ENCODE measurements at places on chromosomes 1 and 21.

DNA sequence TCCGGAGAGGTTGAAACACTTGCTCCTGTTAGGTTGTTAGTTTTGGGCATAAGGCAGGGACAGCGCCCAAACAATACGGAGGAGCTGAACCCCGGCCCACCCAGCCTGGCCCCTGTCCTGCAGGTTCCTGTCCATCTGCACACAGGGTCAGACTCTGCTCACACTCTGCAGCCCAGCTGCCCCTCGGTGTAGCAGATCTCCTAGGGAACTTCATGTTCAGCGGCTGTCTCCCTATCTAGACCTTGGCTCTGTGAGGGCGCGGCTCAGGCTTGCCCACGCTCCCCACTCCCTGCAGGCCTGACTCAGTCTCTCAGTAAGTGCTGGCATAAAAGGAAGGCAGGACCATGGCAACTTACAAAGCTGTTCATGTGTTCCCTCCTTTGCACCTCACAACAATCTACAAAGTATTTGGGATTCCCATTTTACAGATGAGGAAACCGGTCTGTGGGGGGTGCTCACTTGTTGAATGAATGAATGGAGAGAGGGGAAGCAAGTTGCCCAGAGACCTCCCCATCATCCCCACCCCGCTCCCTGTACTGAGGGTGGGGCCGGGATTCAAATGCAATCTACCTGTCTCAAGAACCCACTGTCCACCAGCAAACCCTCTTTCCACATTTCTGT, 26.2 kb downstream of the ACOT11 start:
- DNase-seq = no peak

DNA sequence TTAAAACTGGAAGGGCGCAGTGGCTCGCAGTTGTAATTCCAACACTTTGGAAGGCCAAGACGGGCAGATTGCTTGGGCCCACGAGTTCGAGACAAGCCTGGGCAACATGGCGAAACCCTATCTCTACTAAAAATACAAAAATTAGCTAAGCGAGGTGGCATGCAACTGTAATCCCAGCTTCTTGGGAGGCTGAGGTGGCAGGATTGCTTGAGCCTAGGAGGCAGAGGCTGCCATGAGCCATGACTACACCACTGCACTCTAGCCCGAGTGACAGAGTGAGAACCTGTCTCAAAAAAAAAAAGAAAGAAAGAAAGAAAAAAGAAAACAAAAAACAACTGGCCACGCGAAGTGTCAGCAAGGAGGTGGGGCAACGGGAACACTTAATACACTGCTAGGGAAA, 6.3 kb downstream of the UBE2G2 start:
- DNase-seq = no peak

- DNase-seq = peak; percentile 84
These were observed 11.3 kb upstream of the RIPK4 start for GRCh38 chr21:41777951-41778815.

DNA sequence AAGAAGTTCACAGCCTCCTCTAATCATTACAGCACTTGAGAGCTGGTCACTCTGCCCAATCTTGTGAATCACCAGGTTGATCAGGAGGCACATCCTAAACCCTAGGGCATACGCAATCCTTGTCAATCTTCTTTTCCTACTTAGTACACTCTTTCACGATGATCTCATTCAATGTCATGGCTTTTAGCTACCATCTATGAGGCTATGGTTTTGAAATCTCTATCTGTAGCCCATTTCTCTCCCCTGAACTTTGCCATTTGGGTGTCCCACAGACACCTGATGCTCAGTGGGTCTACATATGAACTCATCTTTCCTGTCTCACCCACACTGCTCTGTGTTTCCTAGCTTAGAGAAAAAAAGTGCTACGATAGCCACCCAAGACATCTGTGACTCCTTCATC, 1.9 kb upstream of the MED18 start:
- no peak for DNase-seq

DNA sequence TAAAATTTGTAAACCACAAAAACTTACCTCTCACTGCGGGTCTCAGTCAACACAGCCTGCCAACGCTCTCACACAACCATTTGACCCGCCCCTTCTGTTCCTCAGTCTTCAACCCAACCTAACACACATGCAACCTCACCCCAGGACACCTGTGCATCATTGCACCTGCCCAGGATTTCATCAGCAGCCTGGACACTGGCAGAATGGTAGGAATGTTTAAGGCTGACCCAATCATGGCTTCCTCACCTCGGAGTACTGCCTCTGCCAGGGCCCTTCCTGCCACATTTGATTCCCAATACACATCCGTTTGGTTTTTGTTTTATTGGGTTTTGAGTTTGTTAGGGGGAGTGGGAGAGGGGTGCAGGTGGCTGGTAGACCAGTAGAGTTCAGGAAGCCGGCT, 40.7 kb downstream of the TOMM20 start:
- DNase-seq = no peak

GRCh38 chr1:239858057-239858456, 233.6 kb upstream of the FMN2 start:
- no peak for DNase-seq

- no peak for DNase-seq
These were observed 1.7 kb downstream of the DR1 start for GRCh38 chr1:93347334-93347899.

DNA sequence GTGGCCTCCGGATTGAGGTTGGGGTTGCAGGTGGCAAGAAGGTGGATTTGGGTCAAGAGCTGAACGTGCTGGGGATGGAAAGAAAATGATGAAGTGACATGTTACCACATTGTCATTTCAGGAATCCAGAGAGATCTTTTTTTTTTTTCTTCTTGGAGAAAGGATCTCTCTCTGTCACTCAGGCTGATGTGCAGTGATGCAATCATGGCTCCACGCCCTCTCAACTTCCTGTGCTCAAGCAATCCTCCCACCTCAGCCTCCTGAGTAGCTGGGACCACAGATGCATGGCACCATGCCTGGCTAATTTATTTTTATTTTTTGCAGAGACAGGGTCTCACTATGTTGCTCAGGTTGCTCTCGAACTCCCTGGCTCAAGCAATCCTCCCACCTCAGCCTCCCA, 80.6 kb downstream of the GON4L start:
- no peak for DNase-seq

All from RWPE2 (cell line).